ENCODE measurements at places on chromosomes 16 and 17.

DNA sequence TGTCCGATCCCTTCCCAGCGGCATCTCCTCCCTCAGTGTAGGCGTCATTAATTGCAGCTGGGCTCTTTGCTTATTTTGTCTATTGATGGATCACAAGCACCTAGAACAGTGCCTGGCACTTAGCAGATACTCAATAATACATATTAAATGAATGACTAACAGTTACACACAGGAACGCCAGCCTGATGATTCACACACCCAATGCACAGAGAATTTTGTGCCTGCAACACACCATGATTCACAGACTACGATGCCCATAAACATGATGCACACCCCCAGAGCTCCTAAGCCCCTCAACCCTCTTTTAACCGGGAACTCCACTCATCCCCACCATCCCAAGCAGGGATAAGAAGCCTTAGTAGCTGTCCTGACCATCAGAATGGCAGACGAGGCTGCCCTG, 66.6 kb upstream of the TMEM97 start:
- no peak for DNase-seq

GRCh38 chr17:75701288-75701687, 20.0 kb upstream of the ITGB4 start:
- DNase-seq = no peak

DNA sequence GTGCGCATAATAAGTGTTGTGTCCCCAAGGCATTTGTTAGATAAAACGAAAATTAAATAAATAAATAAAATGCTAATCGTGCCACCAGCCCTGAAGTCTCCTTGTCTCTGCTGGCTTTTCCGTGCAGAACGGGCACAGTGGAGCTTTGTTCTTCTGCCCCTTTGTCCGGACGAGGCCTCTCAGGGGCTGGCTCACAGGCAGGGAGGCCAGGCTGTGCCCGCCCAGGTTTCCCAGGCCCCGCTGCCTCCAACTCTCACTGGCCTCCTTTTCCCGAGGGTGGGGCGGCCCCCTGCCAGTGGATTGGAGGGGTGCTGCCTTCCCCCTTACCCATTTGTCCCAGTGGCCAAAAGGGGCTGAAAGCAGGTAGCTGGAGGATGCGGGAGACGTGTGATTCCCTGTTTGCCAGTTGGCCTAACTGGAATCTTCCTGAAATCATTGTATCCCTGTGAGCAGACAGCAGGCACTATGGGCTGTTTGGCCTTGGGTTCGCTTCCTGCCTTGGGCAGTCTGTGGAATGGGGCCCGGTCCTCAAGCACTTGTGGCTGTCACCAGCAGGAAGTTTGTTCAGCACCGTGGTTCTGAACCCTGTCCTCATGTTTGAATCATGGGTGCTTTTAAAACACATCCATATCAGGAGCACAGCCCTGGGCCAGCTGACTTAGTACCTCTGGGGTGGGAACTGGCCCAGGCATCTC, 64.4 kb downstream of the KSR1 start:
- DNase-seq = no peak

DNA sequence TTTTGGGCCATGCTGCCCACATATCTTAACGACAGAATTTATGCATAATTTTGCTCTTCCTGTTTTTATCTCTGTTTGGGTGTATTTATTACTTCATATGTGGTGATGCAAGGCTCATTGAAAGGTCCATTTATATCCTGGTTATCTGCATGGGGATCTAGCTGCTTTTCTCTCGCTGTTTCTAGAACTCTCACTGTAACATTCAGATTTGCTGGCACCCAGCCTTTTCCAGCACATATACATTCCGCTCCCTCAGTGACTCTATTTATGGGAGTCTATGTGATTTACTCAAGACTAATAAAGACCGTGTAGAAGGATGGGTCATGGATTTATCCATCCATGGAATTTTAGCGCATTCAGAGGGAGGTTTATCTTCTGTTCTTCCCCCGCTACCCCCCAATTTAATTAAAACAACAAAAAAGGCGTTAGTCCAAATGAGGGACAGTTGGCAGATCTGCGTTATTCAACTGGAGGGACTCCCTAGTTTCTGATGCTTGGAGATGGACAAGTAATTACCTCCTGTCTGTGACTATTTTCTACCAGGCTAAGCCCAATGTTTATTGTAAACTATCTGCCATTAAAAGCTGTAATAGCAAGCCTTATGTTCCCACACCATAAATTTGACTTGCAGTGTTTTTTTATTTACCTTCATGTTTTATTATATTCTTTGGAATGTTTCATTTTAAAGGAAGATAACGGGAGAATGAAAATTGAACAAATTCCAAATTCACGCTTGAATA, 19.8 kb upstream of the MARCHF10 start:
- no peak for DNase-seq

DNA sequence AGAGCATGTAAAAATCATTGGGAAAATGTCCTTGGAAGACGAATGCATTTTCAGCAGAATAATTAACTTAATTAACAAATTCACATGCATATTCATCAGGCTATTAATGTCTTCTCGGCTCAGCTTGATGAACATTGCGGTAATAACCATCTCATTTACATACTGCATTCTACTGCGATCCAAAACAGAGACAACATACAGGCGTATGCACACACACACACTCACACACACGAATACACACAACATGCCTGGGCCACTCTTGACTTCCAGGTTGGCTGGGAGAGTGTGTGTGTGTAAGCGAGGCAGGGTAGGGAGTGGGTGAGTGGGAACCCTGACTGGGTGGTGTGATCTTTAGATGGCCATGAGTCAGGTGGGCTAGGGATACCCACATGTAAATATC, 44.7 kb downstream of the NEUROD2 start:
- DNase-seq = no peak

DNA sequence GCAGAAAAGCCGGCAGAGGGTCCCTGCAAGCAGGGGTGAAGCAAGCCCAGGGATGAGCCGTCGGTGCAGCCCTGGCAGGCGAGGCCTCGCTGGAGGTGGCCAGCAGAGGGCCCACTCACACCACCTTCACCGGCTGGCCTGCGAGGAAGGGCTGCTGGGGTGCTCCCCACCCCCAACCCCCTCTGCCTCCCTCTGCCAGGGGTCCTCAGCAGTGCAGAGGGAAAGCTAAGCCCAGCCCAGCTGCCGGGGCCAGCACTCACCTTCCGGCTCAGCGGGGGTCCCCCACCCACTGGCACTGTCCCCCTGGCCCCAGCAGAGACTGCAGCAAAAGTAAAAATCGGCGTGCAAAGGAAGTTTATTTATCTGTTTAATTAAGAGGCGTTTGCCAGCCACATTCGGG, 113.4 kb downstream of the ENGASE start:
- peak; percentile 84 for DNase-seq

- DNase-seq = no peak
Measured at GRCh38 chr16:79188115-79188738, 412.3 kb downstream of the MAF start.

DNA sequence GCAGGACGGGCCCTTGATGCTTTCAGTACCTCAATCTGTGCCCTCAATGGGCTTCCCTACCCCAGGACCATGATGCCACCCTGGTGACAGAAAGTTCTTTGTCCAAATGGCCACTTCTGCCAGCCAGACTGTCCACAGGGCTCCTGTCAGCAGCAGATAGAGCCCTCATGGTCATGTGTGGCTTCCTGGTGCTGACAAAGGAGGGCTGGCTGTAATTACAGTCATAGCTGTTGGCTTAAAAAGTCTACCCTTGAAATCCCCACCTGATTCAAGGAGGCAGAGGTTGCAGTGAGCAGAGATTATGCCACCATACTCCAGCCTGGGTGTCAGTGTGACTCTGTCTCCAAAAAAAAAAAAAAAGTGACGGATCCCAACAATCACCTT, 3.3 kb downstream of the TRPV2 start:
- DNase-seq = no peak

DNA sequence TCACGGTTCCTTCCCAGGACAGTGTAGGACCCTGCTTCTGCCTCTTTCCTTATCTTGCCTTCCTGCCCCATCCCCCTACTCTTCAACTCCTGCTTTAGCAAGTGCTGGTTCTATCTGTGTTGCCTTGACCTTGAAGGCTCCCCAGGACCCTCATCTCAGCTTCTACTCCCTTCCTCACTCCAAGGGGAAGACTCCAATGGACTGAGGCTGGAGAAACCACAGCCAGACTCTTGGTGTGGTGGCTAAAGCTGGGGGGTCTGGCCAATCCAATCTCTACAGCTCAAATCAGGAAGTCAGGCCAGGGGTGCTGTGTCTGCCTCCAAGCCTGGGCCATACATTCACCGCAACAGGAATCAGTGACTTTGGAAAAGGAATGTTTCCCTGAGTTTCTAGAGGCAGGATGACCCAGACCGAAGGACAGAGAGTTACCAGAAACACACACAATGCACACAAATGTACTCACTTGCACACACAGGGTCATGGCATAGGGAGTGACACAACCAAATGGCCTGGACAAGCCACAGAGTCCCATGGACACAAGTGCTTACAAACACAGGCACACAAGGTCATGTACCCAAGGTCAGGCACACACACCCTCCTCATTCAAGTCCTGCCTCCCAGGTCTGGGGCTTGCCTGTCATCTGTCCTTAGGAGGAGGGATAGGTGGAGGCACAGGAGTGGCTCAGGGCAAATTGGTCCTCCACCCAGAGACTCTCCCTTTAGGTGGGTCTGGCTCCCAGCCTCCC, 1.7 kb upstream of the HSD11B2 start:
- DNase-seq = no peak

DNA sequence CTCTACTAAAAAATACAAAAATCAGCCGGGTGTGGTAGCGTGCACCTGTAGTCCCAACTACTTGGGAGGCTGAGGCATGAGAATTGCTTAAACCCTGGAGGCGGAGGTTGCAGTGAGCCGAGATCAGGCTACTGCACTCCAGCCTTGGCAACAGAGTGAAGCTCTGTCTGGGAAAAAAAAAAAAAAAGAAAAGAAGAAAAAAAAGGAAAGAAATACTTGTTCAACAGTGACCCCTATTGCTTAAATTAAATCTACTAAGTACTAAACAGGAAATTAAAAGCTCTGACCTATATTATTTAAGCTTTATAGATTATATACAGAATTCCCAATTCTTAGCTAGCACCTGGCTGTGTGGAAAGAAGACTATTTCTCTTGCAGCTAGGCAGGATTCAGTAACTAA, 48.9 kb downstream of the FBXL20 start:
- no peak for DNase-seq

DNA sequence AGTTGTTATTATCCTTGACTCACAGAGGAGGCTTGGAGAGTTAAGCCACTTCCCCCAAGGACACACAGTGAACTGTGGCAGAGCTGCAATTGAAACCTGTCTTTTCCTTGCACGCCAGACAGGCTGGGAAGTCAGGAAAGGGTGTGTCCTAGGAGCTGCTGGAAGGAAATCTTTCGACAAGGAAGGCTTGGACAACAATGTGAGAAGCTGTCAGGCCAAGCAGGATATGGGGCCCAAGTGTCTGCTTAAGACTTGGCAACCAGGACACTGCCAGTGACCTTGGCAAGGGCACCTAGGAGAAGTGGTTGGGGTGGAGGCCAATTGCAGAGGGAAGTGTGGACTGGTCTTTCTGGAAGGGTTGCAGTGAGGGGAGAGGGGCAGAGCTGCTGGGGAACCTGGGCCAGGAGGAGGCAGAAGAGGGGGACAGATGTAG, 2.1 kb upstream of the CAMKK1 start:
- DNase-seq = no peak

GRCh38 chr16:4936991-4937781, at the start of gene PPL:
PPL (minus strand) TSS chr16:4937148; CDS start chr16:4937045, 103 bp downstream.
- DNase-seq = peak; percentile 72

GRCh38 chr17:63439687-63440086, 6.4 kb downstream of the CYB561 start:
- DNase-seq = no peak

GRCh38 chr16:13351601-13352217, 450.3 kb downstream of the SHISA9 start:
- DNase-seq = no peak

DNA sequence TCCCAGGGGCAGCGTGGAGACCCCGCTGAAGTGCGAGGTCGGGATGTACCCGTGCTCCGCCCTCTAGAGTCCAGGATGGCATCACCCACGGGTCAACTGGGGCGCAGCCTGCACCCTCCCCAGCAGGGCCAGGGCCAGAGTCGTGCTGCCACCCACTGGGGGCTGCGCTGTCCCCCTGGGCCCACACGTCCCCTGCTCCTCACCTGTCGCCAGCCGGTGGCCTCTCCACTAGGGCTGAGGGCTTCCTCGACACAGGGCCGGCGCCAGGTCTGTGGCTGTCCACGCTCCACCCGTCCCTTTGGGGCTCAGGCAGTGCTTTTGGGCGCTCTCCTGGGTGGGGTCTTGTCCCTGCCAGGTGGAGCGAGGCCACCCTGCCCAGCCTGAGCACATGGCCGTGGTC, 11.6 kb upstream of the PRR35 start:
- no peak for DNase-seq

GRCh38 chr16:17992416-17992815, 344.1 kb downstream of the NPIPA8 start:
- no peak for DNase-seq

DNA sequence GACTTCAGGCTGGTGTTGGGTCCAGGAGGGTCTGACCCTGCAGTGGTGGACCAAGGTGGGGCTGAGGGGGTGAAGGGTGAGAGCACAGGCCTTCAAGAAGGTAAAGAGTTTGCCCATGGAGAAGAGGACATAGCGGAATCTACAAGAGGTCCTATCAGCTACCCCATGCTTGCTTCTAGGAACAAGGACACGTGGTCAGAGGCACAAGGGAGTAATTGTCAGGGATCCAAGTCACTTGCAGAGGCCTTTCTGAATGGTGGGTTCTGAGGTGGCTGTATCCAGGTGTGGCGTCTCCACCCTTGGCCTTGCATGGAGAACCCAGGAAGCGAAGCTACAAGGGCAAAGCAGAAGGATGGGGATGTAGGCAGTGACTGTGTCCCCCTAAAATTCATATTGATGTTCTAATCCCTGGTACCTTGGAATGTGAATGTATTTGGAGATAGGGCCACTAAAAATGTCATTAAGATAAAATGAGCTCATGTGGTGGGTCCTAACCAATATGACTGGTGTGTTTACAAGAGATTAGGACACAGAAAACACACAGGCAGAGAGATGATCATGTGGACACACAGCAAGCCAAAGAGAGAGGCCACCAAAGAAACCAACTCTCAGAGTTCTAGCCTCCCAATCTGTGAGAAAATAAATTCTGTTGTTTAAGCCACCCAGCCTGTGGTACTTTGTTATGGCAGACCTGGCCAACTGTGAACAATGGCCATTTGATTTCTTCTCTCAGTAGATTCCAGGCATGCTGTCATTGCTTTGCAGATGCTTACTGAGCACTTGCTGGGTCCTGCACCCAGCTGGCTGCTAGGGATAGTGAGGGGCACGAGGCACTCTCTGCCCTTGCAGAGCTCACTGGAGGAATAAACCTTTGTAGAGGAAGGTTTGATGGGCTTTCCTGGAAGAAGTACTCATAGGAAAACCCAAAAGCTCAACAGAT, 75.8 kb downstream of the UTP18 start:
- DNase-seq = no peak

GRCh38 chr16:61595605-61596004, 440.6 kb downstream of the CDH8 start:
- DNase-seq = peak; percentile 3

- DNase-seq = no peak
Measured at GRCh38 chr17:49821916-49822315, 26.0 kb downstream of the TAC4 start.

GRCh38 chr17:12622726-12623125, 43.0 kb upstream of the MYOCD start:
- no peak for DNase-seq

- DNase-seq = no peak
Measured at GRCh38 chr17:19285213-19285900, 48.2 kb downstream of the EPN2 start.

All from HuH-7.5 (cell line).